ENCODE measurements at places on chromosomes 16 and 17.
A peak's percentile ranks its signal among the peaks of the same experiment; 100 is the strongest.

GRCh38 chr16:84673203-84673535 lies 24.9 kb downstream of the KLHL36 start:
- no peak for DNase-seq

GRCh38 chr17:46877466-46877865 lies 26.1 kb downstream of the WNT9B start:
- no peak for DNase-seq

GRCh38 chr16:12767897-12768296 lies 35.8 kb downstream of the CPPED1 start:
- DNase-seq = no peak

DNA sequence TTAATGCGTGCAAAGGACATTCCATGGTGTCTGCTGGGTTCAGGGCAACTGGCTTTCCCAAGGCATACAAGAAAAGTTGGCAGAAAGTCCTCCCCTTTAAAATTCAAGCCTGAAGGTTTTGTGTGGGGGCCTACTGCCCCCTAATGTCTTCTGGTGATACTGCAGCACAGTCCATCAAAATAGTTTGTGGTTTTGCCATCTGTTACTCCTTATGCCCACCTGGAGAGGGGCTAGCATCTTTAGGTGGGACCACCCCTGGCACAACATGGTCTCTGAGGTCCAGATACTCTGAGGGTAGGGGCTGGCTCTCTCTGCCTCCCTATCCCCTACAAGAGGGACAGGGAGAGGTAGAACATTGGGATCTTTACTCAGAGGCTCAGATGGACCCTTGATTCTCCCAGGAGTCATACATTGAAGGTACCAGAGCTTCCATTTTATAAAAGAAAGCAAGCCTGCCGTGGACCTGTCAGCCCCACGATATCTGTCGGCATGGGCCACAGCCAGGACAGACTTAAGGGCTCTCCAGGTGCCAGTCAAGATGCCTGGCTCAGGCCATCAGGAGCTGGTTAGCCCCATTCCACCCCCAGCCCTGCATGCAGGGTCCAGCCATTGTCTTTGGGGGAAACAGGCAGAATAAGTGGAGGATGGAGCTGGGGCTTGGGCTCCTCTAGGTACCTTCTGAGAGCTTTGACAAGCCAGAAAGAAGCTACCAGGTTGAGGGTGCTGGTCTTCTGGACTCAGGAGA lies 6.3 kb downstream of the ESRP2 start:
- no peak for DNase-seq

- no peak for DNase-seq
Measured at GRCh38 chr17:77279448-77280303, 138.9 kb downstream of the SEC14L1 start.

DNA sequence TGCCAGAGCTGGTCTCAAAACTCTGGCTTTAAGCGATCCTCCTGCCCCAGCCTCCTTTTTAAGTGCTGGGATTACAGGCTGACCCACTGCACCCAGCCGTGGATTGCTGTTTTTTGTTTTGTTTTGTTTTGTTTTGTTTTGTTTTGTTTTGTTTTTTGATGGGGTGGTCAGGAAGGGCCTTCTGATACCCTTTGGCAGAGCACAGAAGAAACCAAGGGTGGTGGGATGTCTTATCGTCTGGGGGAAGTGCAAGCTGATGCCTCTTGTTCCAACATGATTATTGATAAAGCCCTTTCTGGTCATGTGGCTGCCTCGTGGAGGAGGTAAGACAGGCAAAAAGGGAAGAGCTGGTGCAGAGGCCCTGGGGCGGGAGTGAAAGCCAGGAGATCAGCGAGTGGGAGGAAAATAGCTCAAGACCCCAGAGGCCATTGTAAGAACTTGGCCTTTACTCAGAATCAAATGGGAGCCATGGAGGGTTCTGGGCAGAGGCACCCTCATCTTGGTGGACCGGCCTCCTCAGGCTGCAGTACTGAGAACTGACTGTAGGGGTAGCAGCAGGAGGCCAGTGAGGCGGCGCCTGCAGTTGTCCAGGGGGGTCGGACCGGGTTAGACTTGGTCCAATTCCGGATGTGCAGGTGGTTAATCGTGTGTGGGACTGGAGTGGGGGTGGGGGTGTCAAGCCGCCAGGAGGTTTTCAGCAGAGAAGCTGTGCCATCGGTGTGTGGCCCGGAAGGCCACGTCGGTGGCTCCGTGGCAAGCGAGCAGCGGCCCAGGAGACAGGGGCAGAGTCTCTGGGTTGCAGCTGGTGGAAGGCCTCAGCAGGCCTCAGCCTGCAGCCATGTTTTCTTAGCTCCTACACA lies 84.4 kb upstream of the GSE1 start:
- peak; percentile 32 for DNase-seq
